ENCODE measurements at places on chromosomes 2 and 18. TPM values are rescaled to one million over a fixed set of nuclear protein-coding genes. Genes with fewer than 3 reads are reported as not detected.
A peak's percentile ranks its signal among the peaks of the same experiment; 100 is the strongest.

Gene RUFY4
- 0.39 TPM for total RNA-seq

GRCh38 chr2:239667431-239667985, 266.7 kb upstream of the HDAC4 start:
- no peak for DNase-seq
- H3K27me3 ChIP-seq: no peaks in the 10 kb centered on the region
- H3K36me3 ChIP-seq: no peaks in the 10 kb centered on the region
- no peak overlapping the region for H3K27ac ChIP-seq
- no peaks in the 10 kb centered on the region for H3K4me1 ChIP-seq
- H3K4me3 ChIP-seq: no peak overlapping the region

DNA sequence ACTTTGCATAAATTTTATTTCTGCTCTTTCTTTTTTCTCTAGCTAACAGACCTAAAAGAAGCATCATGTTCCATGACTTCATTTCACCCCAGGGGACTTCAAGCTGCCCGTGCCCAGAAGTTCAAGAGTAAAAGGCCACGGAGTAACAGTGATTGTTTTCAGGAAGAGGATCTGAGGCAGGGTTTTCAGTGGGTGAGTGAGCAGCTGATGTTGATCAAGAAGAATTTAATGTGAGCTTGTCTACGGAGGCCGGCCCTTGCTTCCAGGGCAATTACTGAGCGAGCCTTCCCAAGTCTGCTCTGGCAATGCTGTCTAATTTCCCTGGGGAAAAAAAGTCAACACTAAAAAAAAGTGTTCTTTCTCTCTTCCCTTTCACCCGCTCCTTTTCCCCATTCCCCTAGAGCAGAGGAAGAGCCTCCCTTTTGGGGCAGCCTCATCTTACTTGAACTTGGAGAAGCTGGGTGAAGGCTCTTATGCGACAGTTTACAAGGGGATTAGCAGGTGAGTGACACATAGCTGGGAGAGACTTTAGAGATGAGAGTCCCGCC, 1.2 kb downstream of the CDK15 start:
- peak overlapping the region; percentile 95 for H3K27ac ChIP-seq
- no peaks in the 10 kb centered on the region for H3K36me3 ChIP-seq
- peaks cover 2% of the 10 kb centered on the region for H3K4me1 ChIP-seq
- peak; percentile 51 for DNase-seq

DNA sequence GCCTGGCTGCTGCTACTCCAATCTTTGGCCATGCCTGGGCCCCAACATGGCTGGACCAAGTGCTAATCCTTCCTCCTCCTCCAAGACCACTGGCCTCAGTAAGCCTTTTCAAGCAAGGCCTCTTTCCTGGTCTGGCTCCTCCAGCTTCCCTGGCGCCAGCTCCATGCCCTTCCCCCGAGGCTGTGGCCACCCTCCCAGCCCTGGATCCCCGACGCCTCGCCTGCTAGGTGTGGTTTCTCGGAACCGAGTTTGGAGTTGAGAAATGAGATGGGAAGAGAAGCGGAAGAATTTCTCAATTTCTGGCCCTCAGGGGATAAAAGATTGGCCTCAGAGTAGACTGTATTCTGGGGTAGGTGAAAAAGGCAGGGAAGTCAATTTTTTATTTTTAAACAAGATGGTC, 46.4 kb downstream of the ADCY3 start:
- H3K27ac ChIP-seq: no peak overlapping the region
- no peaks in the 10 kb centered on the region for H3K4me1 ChIP-seq
- H3K27me3 ChIP-seq: no peaks in the 10 kb centered on the region
- H3K36me3 ChIP-seq: no peaks in the 10 kb centered on the region

- DNase-seq: no peak
- H3K27ac ChIP-seq: no peak overlapping the region
- H3K27me3 ChIP-seq: no peaks in the 10 kb centered on the region
These were observed 135.5 kb downstream of the TMEFF2 start for GRCh38 chr2:192059266-192059665.

- no peak overlapping the region for H3K27ac ChIP-seq
- H3K4me3 ChIP-seq: no peak overlapping the region
- H3K4me1 ChIP-seq: no peaks in the 10 kb centered on the region
- H3K36me3 ChIP-seq: no peaks in the 10 kb centered on the region
- no peaks in the 10 kb centered on the region for H3K27me3 ChIP-seq
- DNase-seq: no peak
These were observed 8.4 kb upstream of the CD226 start for GRCh38 chr18:69956057-69956456.
